ENCODE measurements at places on chromosomes 13 and 19.

DNA sequence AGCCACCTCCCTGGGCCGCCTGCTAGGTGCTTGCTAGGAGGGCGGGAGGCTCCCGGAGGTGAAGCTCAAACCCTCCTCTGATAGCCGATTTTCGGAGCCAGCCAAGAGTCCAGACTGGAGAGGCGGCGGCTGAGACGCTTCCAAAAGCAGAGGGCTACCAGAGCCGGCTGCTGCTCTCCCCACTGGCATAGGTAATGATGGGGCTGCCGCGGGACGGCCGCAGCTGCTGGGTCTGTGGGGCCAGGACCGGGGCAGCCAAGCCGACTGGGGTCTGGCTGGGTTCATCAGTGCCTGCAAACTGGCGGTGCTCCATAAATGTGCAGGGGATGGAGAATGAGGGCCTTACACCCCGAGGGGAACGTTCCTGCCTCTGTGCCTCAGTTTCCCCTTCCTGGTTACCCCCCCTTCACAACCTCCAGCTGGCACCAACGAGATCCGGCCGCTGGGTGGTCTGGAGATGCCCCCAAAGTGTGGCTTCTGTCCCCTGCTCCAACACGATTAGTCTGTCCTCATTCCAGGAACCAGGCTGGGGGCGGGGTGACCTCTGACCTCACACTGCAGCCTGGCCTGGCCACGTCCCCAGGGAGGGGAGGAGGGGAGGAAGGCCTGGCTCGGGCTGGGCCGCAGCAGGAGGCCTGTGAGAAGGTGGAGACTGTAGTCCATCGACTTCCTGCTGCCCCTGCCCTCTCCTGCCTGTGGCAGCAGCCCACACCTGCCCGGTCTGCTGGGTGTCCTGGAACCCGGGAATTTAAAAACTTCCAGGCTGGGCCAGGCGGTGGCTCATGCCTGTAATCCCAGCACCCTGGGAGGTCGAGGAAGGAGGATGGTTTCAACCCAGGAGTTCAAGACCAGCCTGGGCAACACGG lies 3.8 kb upstream of the WDR18 start:
- no peak for DNase-seq

DNA sequence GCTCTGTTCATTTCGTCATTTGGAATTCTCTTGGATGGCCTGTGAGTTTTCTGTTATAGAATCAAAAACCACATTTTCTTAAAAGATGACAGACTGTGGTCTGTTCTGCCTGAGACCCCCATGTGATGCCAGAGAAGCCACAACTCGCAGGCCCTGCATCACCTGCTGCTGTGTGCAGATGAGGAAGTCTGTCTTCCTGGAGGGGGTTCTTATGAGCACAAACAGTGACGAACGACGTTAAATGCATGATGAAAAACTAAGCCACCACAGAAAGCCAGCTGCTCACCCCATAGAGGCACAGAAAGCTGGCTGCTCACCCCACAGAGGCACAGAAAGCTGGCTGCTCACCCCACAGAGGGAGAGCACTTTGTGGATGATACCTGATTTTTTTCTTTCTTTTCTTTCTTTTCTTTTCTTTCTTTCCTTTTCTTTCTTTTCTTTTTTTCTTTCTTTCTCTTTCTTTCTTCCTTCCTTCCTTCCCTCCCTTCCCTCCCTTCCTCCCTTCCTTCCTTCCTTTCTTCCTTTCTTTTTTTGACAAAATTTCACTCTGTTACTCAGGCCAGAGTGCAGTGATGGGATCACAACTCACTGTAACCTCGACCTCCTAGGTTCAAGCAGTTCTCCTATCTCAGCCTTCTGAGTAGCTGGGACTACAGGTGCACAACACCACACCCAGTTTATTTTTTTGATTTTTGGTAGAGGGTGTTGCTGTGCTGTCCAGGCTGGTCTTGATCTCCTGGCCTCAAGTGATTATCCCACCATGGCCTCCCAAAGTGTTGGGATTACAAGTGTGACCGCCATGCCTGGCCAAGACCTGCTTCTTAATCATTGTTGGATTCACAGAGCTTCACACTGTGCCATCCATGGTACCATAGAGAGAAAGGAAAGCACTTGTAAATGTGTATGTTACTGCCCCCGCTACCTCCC lies 1191.4 kb downstream of the UQCRFS1 start:
- DNase-seq = no peak

DNA sequence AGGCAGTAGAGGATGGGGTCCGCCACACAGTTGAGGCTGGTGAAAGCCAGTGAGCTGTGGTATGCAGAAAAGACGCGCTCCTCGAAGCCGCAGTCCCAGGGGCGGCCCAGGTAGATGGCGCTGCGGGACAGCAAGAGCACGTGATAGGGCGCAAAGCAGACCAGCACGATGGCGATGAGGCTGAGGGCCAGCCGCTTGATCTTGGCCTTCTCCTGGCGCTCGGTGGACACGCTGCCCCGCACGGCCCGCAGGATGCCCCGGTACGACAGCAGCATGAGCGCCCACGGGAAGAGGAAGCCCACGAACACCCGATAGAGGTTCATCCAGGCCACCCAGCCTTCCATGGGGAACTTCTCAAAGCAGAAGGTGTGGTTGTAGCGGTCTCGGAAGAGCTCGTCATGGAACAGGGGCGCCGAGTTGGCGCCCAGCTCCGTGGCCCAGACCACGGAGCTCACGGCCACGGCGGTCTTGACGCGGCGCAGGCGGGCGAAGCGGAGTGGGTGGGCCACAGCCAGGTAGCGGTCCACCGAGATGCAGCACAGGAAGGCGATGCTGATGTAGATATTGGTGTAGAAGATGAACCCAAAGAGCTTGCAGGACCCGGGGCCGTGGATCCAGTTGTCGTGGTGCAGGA lies 6.5 kb upstream of the OPA3 start:
- DNase-seq = no peak

DNA sequence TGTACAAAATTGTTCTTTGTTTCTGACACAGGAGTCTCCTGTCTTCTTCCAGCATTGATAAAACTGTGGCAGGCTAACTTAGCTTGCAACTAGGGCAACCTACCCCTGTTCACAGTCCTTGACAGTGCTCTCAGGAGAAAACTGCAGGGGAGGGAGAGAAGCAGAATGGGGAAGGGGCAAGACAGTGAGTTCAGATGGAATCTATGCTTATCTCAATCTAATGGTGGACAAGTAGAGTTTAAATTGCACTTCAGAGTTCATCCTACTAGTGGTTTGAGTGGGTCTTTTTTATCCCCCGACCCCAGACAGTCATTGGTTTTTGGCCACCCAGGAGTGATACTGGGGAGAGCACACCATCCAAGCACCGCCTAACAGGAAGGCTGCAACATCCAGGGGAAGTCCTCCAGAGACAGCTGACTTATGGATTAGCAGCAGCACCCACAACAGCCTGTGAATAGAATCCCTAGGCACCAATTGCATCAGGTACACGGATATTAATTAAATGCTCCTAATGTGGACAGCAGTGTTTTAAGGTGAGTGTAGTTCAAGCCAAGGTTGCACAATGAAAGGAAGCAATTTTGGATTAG lies 236.6 kb downstream of the NHLRC3 start:
- DNase-seq = no peak

GRCh38 chr19:40143612-40144011 lies 47.6 kb upstream of the MAP3K10 start:
- DNase-seq = no peak

GRCh38 chr19:41189425-41190065 lies 3.5 kb upstream of the CYP2S1 start:
- DNase-seq = no peak

DNA sequence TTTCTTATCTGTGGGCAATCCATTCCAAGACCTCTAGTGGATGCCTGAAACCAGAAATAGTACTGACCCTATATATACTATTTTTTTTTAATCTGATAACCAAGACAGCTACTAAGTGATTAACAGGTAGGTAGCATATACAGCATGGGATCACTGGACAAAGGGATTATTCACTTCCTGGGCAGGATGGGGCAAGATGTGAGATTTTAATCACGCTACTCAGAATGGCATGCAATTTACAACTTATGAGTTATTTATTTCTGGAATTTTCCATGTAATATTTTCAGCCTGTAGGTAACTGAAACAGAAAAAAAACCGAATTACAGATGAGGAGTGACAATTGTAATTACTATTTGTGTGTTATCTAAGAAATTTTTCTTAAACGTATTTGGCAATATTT lies 41.2 kb downstream of the ZIC2 start:
- no peak for DNase-seq

DNA sequence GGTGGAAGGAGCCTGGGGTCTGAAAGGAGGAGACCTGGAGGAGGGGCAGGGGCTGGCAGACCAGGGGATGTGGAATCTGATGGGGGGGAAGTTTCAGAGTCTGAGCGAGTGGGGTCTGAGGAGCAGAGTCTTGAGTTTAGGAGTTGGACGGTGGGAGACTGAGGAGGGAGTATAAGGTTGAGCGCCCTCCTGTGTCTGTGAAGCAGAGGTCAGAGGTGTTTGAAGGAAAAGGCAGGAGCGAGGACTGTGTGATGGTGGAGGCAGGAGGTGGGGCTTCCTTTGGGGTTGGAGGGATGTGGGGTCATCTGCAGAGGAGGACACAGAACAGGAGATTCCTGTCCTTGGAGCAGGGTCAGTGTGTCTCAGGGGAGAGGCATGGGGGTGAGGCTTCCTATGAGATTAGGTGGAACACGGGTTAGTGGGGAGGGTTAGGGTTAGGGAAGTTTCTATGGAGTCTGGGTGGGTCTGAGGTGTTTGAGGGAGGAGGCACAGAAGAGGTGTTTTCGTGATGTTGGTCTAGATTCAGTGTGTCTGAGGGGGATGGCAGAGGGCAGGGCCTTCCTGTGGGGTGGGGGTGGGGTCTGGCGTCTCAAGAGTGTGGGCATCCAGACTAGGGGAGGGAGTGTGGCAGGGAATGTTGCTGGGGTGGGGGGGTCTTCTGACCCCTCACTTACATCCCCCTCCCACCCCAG lies 8.3 kb downstream of the RYR1 start:
- DNase-seq = no peak

DNA sequence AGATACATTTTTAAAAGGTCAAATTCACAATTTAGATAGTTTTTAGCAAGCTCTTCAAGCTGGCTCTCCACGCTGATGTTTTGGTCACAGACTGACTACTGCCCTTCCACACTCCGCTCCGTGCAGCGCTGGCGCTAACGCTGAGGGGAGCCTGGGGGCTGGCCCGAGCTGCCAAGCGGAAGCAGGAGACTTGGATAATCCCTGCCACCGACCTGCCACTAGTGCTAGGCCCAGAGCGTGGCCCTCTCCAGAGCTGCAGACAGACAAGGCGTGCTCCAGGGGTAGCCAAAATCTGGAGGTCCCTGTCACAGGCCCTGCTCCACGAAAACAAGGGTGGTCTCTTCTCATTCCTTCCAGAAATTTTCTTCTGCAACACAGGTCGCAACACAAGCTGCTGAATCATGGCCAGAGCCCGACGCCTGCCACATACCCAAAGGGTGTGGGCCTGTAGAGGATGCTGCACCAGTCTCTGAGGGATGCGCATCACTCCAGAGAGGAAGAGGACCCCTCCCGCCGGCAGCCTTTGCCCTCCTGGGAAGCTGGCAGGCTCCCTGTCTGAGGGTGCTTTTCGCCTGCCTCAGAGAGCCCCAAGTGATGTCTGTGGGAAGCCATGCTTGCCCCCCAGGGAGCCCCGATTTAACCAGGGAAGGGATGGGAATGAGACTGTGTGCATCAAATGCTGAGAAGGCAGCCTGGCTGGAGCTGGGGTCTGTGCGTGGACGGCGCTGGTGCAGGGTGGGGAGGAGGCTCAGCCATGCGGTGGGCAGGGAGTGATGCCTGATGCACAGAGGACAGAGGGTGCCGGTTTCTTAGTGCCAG lies 21.6 kb downstream of the CAPS start:
- DNase-seq = no peak
